ENCODE measurements at places on chromosomes 11 and 22. TPM values are rescaled to one million over a fixed set of nuclear protein-coding genes. Genes with fewer than 3 reads are reported as not detected.

- no peak overlapping the region for H3K4me3 ChIP-seq
- H3K27ac ChIP-seq = no peak overlapping the region
- H3K36me3 ChIP-seq = no peaks in the 10 kb centered on the region
- no peak for DNase-seq
- H3K4me1 ChIP-seq = no peaks in the 10 kb centered on the region
These were observed 43.7 kb downstream of the ISX start for GRCh38 chr22:35109616-35110015.

DNA sequence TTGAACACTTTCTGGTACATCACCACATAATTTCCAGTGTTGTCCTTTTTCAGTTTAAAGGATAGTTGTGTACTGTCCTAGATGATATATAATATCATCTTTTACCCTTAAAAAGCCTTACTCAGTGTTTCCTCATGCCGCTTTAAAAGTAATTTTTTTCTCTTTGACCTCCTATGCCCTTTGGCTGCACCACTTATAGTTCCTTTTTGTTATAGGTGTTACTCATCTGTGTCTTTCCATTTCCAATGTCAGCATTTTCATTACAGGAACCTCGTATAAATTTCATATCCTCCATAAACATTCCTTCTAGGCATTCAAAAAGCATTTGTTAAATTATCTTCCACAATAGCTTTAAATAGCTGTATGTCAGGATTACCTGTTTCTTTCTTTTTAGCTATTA is 40.8 kb downstream of the USP47 start:
- DNase-seq = no peak
- H3K36me3 ChIP-seq = peaks cover 33% of the 10 kb centered on the region
- no peak overlapping the region for H3K27ac ChIP-seq

GRCh38 chr11:86469491-86470388 is 95.1 kb downstream of the CCDC81 start:
- no peak for DNase-seq
- no peak overlapping the region for H3K27ac ChIP-seq
- no peaks in the 10 kb centered on the region for H3K27me3 ChIP-seq
- peaks cover 14% of the 10 kb centered on the region for H3K4me1 ChIP-seq

DNA sequence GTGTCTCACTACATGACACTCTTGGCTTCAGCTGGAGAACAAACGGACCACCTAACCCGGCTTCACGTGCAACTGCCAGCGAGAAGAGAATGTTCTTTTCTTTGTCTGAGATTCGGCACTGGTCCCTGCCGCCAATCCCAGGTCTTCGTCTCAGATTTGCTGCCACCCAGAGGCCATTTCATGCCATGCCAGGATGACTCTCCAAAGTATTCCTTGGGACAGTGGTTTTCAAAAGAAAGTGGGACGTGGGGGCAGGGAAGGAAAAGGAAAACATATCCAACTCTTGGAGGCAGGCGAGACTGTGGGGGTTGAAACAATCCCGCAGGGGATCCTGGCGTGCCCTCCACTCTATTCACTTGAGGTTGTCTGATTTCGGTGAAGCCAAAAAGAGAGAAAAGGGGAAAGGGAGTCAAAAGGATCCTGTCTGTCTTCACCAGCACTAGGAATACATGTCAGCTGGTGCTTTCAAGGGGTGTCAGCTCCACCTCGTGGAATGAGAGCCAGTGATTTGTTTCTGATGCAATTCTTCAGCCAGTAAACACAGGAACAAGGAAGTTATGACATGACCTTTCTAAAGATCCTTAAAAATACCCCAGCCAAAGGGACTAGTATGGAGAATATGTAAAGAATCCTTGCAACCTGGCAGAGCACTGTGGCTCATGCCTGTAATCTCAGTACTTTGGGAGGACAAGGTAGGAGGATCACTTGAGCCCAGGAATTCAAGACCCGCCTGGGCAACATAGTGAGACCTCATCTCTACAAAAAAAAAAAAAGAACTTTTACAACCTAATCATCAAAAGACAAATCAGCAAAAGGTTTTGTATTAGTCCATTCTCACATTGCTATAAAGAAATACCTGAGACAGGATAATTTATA is 41.0 kb upstream of the APLNR start:
- H3K27me3 ChIP-seq = no peaks in the 10 kb centered on the region
- DNase-seq = peak; percentile 94
- peaks cover 35% of the 10 kb centered on the region for H3K4me1 ChIP-seq
- H3K36me3 ChIP-seq = no peaks in the 10 kb centered on the region
- H3K4me3 ChIP-seq = peak overlapping the region; percentile 22

- peaks cover 7% of the 10 kb centered on the region for H3K4me1 ChIP-seq
- H3K4me3 ChIP-seq = no peak overlapping the region
- H3K36me3 ChIP-seq = no peaks in the 10 kb centered on the region
- H3K27me3 ChIP-seq = no peaks in the 10 kb centered on the region
- H3K27ac ChIP-seq = no peak overlapping the region
- no peak for DNase-seq
These were observed 235.9 kb upstream of the ARHGAP20 start for GRCh38 chr11:110948112-110948511.

- no peaks in the 10 kb centered on the region for H3K27me3 ChIP-seq
- H3K4me1 ChIP-seq = no peaks in the 10 kb centered on the region
- DNase-seq = no peak
- H3K27ac ChIP-seq = no peak within 1 kb of the TSS
These were observed at the start of gene OR5M8 for GRCh38 chr11:56491270-56491669. TSS of gene OR5M8 (minus strand) at chr11:56491370. CDS start at chr11:56491370, 0 bp downstream.

DNA sequence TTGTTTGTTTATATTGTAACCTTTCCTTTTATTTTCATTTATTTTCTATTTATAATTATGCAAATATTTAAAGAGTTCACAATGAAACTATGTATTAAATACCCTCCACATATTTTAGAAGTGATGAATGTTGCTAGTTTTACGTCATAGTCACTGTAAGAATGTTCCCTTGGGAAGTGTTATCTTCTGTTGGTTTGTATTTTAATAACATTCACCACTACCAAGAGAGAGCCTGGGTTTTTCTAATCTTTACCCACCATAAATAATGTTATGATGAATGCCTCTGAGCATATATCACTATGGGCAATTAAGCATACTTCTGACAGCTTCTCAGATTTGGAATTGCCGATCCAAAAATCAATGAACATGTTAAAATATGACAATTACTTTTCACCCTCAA is 80.7 kb downstream of the GGT1 start:
- H3K36me3 ChIP-seq = no peaks in the 10 kb centered on the region
- peaks cover 16% of the 10 kb centered on the region for H3K27me3 ChIP-seq
- H3K4me3 ChIP-seq = no peak overlapping the region
- no peak for DNase-seq

- H3K4me1 ChIP-seq = no peaks in the 10 kb centered on the region
- H3K4me3 ChIP-seq = no peak overlapping the region
- H3K27me3 ChIP-seq = no peaks in the 10 kb centered on the region
- H3K27ac ChIP-seq = no peak overlapping the region
- no peaks in the 10 kb centered on the region for H3K36me3 ChIP-seq
These were observed 3.5 kb downstream of the CABP2 start for GRCh38 chr11:67519726-67520125.

GRCh38 chr11:134667175-134667500 is 255.1 kb upstream of the B3GAT1 start:
- no peak overlapping the region for H3K4me3 ChIP-seq
- H3K27me3 ChIP-seq = no peaks in the 10 kb centered on the region
- no peak overlapping the region for H3K27ac ChIP-seq
- DNase-seq = peak; percentile 75
- no peaks in the 10 kb centered on the region for H3K36me3 ChIP-seq
- H3K4me1 ChIP-seq = no peaks in the 10 kb centered on the region

DNA sequence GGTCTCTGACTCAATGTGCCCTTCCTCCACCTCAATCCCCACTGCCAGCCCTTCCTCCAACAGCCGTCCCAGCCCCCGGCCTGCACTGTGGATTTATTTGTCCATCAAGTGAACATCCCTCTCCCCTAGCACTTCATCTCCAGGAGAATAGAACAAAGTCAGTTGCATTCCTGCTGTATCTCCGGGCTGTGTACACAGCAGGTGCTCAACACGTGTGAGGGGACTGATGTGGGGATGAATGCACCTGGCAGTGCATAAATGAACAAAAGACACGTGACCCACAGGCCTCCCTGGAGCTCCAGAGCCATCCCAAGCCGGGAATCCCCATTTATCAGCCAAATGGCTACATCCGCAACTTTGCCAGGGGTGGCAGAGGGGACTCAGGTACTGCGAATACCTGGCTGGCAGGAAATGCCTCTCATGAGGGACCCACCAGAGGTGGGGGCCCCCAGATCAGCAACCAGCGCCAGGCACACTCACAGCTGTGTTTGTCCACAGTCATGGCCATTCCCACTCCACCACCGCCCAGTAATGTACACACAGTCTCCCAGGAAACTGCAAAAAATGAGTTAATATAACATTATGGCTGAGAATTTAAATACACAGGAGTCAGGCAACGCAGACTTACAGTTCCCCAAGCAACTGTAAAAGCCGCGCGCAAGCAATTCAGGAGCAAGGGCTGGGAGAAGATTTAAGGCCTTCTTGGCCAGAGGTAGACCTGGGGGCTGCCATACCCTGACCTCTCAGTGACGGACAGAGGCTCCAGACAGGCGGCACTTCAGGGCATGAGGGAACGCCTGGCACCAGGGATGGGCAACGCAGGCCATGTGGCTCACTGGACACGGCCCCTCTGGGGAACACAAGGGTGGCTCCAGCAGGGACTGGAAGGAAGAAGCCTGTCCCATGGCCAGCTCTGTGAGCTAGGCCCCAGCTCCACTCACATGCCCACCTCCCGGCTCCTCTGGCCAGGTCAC is 50.3 kb upstream of the TCF20 start:
- H3K27me3 ChIP-seq = no peaks in the 10 kb centered on the region
- no peak for DNase-seq
- H3K27ac ChIP-seq = no peak overlapping the region
- no peaks in the 10 kb centered on the region for H3K36me3 ChIP-seq
- H3K4me1 ChIP-seq = peaks cover 2% of the 10 kb centered on the region
- no peak overlapping the region for H3K4me3 ChIP-seq

- peaks cover 35% of the 10 kb centered on the region for H3K4me1 ChIP-seq
- H3K4me3 ChIP-seq = no peak overlapping the region
- H3K27me3 ChIP-seq = no peaks in the 10 kb centered on the region
- H3K27ac ChIP-seq = no peak overlapping the region
These were observed 3.5 kb downstream of the YIF1A start for GRCh38 chr11:66285250-66285947.

DNA sequence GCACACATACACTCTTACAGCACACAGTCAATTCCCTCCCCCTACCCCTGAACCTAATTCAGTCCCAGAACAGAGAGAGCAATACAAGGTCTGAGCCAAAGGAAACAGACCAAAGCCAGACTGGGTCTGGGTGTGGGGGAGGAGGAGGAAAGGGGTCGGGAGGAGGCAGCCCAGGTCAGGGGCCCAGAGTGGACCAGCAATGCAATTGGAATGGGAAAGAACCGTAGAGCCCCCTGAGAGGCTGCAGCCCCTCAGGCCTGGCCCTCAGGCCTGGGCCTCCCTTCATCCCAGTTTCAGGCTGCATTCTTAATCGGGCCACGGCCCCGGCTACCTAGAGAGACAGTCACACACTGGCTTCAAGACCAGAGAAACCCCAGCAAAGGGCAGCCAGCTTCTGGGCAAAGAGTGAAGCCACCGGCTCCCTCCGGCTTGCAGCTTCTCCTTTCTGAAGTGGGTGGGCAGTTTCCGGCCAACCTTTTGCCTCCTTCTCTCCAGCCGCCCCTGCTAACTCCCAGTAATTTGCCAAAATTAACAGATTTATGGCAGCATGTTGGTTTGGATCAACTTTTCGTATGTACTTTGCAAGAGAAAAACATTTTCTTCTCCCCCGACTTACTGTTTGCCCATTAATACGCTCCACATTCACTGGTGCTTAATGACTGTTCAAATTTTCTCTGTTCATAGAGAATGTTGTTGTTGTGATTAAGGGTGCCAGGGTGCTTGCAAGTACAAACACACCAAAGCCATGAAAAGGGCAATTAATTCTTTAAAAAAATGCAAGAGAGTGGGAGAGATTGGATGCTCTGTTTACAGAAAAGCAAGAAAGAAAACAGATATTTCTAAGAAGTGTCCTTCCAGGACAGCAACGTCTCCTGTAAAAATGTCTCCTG is 488.3 kb downstream of the MN1 start:
- no peak for DNase-seq
- no peaks in the 10 kb centered on the region for H3K27me3 ChIP-seq
- no peak overlapping the region for H3K27ac ChIP-seq
- H3K4me3 ChIP-seq = no peak overlapping the region
- H3K36me3 ChIP-seq = no peaks in the 10 kb centered on the region

DNA sequence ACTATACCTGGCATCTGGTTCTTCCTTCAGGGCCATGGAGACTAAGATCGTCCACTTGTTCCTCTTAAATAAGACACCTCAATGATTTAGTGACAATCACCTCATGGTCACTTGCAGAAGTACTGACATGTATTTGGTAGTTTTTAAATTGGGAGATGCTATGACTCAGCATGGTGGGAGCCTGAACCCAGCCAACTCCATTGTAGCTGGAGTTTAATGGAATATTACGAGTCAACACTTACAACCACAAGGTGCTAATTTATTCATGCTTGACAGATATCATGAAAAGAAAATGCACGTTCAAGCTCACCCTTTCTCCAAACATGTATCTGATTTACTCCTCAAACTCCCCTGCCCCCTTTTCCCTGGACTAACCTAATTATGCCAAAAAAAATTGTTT is 16.6 kb upstream of the APOL3 start:
- H3K36me3 ChIP-seq = no peaks in the 10 kb centered on the region
- no peak for DNase-seq
- H3K27ac ChIP-seq = no peak overlapping the region
- H3K4me3 ChIP-seq = no peak overlapping the region

DNA sequence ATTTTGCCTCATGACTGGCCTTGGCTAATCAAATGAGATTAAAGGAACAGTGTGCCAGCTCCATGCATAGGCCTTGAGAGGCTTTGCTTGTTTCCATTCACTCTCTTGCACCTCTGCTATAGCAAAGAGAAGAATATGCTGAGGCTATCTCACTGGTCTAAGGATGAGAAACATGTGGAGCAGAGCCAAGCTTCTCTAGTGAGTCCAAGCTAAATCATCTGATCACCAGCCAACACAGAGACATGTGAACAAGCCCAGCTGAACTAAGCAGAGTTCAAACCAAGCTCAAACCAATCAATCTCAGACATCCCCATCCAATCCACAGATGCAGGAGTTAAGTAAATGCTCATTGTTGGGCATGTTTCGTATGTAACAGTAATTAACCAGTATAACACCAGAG is 69.4 kb upstream of the API5 start:
- DNase-seq = no peak
- H3K36me3 ChIP-seq = no peaks in the 10 kb centered on the region
- no peaks in the 10 kb centered on the region for H3K4me1 ChIP-seq

DNA sequence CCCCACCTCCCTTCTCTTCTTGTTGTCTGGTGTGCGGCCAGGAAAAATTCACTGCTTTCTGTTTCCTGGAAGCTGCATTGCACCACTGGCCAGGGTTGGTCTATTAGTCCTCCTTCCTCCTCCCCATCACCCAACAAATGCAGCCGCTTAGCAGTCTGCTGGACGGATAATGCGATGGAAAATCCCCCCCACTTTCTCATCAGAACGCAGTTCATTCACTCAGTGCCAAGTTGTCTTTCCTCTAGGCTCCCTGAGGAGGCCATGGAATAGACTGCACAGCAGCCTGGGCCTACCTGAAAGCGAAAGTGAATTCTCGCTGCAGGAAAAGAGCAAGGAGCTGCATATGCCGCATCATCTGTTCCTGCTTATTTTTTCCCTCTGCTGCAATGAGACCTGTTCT is 513.6 kb downstream of the METTL15 start:
- H3K4me1 ChIP-seq = no peaks in the 10 kb centered on the region
- H3K36me3 ChIP-seq = no peaks in the 10 kb centered on the region
- H3K27me3 ChIP-seq = no peaks in the 10 kb centered on the region
- H3K4me3 ChIP-seq = peak overlapping the region; percentile 31

The NRXN2 gene
- 12.9 TPM for total RNA-seq

The RFPL3 gene
- total RNA-seq = not detected

The CCDC89 gene
- total RNA-seq = 2.9 TPM

The CASP5 gene
- total RNA-seq = 0.50 TPM

The TMA7B gene
- not detected for total RNA-seq

The CLDN5 gene
- total RNA-seq = 209 TPM

The TRIM6 gene
- 2.6 TPM for total RNA-seq

The FAM83F gene
- total RNA-seq = 0.66 TPM

The MUC2 gene
- not detected for total RNA-seq
